Effector memory CD4-positive, alpha-beta T cell (primary cell): ENCODE measurements at places on chromosomes 1 and 21.

DNA sequence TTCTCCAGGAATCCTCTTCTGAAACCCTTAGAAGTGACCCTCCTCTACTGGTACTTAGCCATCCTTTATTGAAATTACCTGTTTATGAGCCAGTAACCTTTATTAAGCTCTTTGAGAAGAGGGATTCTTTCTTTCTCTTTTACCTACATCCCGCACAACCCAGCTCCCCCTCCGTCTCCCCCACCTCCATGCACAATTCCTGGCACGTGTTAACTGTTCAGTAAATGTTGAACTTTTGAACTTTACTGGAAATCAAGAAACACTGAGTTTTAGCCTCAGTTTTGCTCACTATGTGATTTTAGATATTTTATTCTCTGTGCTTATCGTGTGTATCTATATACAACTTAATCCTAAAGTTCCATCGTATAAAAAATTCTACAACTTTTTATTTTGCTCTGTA, 1.8 kb downstream of the TMED5 start:
- H3K4me1 ChIP-seq: peaks cover 26% of the 10 kb centered on the region
- H3K27me3 ChIP-seq: no peaks in the 10 kb centered on the region
- peaks cover 5% of the 10 kb centered on the region for H3K36me3 ChIP-seq
- H3K4me3 ChIP-seq: peak overlapping the region; percentile 75
- H3K27ac ChIP-seq: no peak overlapping the region

DNA sequence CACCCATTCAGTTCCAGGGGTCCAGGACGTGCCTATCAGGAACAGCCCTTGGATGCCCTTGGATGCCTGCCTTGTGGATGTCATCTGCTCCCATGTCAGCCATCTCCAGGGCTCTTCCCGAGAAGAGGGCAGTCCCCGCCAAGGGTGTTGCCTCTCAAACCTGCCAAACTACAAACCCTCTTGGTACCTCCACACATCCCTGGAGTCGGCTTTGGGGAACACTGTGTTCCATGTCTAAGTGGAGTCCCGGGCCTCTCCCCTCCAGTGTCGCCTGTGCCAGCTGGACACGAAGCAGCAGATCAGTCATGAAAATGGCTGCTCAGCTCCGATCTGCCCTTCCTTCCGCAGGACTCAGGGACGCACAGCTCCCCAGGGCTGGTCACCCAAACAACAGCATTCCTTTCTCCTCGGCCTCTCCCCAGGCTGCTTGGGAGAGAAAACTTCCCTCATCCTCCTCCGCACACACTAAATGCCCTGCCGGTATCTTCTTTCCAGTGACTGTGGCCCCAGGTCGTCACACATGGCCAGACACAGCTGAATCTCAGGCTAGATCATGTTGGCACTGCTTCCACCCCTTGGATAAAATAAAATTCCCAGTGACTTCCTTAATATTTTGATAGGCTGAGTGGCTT, 53.4 kb downstream of the GALNT2 start:
- H3K4me1 ChIP-seq: no peaks in the 10 kb centered on the region
- H3K27me3 ChIP-seq: no peaks in the 10 kb centered on the region
- H3K27ac ChIP-seq: no peak overlapping the region
- no peaks in the 10 kb centered on the region for H3K36me3 ChIP-seq

DNA sequence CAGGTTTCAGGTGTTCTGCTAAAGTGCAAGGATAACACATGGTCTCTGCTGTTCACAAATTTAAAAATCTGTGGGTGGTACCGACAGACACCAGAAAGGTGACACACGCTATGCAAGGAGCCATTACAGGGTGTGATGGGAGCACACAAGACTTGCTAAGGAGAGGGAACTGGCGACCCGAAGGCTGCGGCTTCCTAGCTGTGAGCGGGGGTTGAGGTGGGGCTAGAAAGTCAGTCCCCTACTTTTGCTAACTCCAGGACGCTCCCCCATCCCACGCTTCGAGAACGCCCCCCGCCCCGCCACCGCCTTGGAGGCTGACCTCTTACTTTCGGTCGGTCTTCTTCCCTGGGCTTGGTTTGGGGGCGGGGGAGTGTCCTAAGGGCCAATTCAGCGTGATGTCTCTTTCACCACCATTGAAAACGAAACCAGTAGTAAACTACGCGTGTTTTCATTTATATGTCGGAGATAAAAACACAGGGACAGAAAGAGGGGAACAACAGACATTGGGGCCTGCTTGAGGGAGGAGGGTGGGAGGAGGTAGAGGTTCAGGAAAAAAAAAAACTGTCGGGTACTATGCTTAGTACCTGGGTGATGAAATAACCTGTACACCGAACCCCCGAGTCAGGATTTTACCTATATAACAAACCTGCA, 1.1 kb downstream of the CKS1B start:
- DNase-seq: peak; percentile 19
- no peaks in the 10 kb centered on the region for H3K27me3 ChIP-seq

GRCh38 chr1:173715538-173715844, 710 bp downstream of the KLHL20 start:
- H3K36me3 ChIP-seq: no peaks in the 10 kb centered on the region
- no peak for DNase-seq
- peak overlapping the region; percentile 78 for H3K27ac ChIP-seq
- H3K4me1 ChIP-seq: peaks cover 4% of the 10 kb centered on the region
- no peaks in the 10 kb centered on the region for H3K27me3 ChIP-seq

DNA sequence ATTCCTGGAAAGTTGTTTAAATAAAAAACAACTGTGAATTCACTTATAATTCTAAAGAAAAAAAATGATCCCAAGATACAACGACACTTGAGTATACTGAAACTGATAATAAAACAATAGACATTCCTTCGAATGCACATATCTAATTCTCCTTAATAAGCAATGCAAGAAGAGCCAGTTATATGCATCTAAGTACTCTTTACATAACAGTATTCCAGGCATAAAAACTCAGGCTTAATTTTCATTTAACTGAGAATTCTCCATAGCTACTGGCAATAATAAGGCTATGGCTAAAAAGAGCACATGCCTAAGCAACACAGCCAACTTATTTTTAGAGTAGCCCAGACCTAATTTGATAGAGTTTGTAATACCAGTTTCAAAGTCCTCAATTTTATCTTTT, 31.2 kb downstream of the SASS6 start:
- no peaks in the 10 kb centered on the region for H3K27me3 ChIP-seq
- H3K27ac ChIP-seq: no peak overlapping the region
- no peak for DNase-seq
- H3K36me3 ChIP-seq: peaks cover 7% of the 10 kb centered on the region
- H3K4me3 ChIP-seq: no peak overlapping the region

DNA sequence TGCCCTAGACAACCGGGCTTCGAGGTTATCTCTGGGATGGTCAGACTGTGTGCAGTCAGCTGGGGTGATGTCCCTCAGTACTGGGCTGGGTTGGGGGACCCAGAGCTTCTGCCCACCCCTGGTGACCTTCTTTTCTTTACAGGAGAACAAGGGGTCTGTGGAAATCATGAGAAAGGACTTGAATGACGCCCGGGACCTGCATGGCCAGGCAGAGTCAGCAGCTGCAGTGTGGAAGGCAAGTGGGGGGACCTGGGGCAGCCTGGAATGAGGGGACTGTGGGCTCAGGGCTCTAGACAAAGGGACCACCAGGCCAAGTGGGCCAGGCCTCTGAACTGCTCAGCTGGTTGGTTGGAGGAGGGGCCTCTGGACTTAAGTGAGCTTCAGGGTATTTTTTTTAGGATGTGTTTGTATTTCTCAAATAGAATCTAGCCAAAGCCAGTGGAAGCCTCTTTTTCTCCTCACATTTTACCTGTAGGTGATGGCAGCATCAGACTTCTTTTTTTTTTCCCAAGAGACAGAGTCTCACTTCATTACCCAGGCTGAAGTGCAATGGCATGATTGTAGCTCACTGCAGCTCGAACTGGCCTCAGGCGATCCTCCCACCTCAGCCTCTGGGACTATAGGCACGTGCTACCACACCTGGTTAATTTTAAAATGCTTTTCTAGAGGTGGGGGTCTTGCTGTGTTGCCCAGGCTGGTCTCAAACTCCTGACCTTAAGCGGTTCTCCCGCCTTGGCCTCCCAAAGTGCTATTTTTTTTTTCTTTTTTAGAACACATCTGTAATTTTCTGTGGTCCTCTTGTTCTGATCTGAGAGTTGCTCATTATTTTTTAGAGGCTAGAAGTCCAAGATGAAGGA, 1.9 kb downstream of the RNF187 start:
- H3K36me3 ChIP-seq: peaks cover 22% of the 10 kb centered on the region
- H3K4me3 ChIP-seq: peak overlapping the region; percentile 61
- H3K27ac ChIP-seq: no peak overlapping the region
- H3K27me3 ChIP-seq: no peaks in the 10 kb centered on the region

DNA sequence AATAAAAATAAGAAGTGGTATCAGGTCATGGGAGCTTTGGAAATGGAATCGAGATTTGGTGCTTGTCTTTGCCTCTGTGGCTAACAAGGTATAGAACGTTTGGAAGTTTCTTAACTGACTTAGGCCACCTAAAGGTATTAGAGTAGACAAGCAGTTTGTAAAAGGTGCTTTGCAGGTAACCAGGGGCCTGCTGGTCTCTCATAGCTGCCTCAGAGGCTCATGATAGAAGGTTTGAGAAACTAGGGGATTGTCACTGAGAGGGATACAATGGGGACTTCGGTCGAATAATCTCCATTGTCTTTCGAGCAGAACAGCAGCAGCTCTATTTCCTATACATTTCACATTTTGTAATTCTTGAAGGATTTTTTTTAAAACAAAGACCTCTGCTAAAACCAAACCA, 37.6 kb downstream of the C21orf91 start:
- DNase-seq: no peak
- H3K36me3 ChIP-seq: peaks cover 2% of the 10 kb centered on the region
- no peak overlapping the region for H3K4me3 ChIP-seq
- H3K27me3 ChIP-seq: no peaks in the 10 kb centered on the region
- H3K27ac ChIP-seq: peak overlapping the region; percentile 80
- peaks cover 51% of the 10 kb centered on the region for H3K4me1 ChIP-seq

DNA sequence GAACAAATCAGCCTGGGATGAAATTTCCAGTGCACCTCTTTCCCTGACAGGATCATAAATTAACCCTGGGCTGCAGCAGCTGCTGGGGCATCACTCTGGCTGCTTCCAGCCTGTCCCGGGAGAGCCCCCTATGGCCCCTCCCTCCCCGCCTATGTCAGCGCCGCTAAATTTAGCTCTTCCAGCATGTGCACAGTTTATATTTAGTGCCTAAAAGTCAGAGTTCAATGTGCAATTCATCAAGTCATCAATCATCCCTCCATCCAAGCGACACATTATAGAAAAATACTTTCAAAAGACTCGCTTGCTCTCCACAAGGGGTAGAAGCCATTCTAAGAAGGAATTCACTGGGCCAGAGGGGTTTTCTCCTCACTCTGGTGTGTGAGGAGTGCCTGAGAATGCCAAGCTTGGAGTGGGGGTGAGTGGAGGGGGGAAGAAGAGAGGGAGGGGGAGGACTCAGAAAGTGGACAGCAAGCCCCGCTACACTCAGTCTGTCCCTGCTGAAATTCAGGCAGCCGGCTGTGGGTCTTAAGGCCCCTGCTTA, 37.4 kb downstream of the XCL1 start:
- H3K27me3 ChIP-seq: no peaks in the 10 kb centered on the region
- DNase-seq: no peak
- H3K4me3 ChIP-seq: no peak overlapping the region
- no peaks in the 10 kb centered on the region for H3K36me3 ChIP-seq

GRCh38 chr21:17590430-17590829, 22.3 kb downstream of the BTG3 start:
- no peaks in the 10 kb centered on the region for H3K27me3 ChIP-seq
- H3K4me1 ChIP-seq: no peaks in the 10 kb centered on the region
- no peak overlapping the region for H3K27ac ChIP-seq
- DNase-seq: no peak
- no peak overlapping the region for H3K4me3 ChIP-seq

GRCh38 chr21:25568246-25568645, 39.0 kb downstream of the MRPL39 start:
- no peak for DNase-seq
- H3K36me3 ChIP-seq: no peaks in the 10 kb centered on the region
- no peaks in the 10 kb centered on the region for H3K27me3 ChIP-seq
- peaks cover 35% of the 10 kb centered on the region for H3K4me1 ChIP-seq

GRCh38 chr1:65691152-65691900, 101.4 kb upstream of the PDE4B start:
- no peaks in the 10 kb centered on the region for H3K36me3 ChIP-seq
- no peak overlapping the region for H3K27ac ChIP-seq
- no peak overlapping the region for H3K4me3 ChIP-seq
- H3K27me3 ChIP-seq: peaks cover 4% of the 10 kb centered on the region

- no peak overlapping the region for H3K4me3 ChIP-seq
- no peaks in the 10 kb centered on the region for H3K27me3 ChIP-seq
- H3K27ac ChIP-seq: no peak overlapping the region
- no peaks in the 10 kb centered on the region for H3K4me1 ChIP-seq
Measured at GRCh38 chr1:93631626-93632365, 49.8 kb downstream of the BCAR3 start.

DNA sequence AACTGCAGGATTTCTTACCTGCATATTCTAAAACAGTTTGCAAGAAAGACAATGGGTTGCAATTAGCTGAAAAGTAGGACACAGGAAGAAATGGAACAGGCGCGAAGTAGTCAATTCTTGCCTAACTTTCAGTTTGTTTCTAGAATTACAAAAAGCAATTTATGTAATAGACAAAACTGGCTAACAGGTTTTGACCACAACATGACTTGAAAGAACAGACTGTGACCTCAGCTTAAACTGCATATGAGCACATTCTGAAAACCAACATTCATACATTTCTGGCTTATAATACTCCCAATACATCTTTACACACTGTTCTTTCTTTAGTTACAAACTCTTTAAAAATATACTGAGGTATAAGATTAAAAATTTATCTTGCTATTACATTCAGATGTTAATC, 405.9 kb upstream of the B3GALT2 start:
- no peaks in the 10 kb centered on the region for H3K36me3 ChIP-seq
- no peaks in the 10 kb centered on the region for H3K27me3 ChIP-seq
- H3K27ac ChIP-seq: no peak overlapping the region
- no peak for DNase-seq
- no peak overlapping the region for H3K4me3 ChIP-seq

DNA sequence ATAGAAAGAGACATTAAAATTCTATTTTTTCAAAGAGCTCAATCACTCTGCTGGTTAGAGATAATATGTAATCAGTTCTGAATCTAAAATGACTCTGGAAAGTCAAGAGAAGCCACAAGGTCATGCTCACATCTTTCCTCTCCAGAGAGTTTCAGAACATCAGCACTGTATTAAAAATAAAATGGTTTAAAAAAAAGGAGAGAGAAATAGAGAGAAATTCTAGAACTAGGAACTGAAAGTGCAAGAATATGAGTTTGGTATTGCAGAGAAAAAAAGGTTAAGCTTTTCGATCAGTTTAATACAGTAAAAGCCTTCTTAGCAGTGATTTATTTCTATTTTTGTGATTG, 44.0 kb upstream of the DIPK1A start:
- no peaks in the 10 kb centered on the region for H3K4me1 ChIP-seq
- H3K4me3 ChIP-seq: no peak overlapping the region
- no peak for DNase-seq
- H3K36me3 ChIP-seq: no peaks in the 10 kb centered on the region
